CD4-positive, alpha-beta T cell treated with Interleukin-4 for 4 hours (primary cell): ENCODE measurements at places on chromosomes 1 and 21.

DNA sequence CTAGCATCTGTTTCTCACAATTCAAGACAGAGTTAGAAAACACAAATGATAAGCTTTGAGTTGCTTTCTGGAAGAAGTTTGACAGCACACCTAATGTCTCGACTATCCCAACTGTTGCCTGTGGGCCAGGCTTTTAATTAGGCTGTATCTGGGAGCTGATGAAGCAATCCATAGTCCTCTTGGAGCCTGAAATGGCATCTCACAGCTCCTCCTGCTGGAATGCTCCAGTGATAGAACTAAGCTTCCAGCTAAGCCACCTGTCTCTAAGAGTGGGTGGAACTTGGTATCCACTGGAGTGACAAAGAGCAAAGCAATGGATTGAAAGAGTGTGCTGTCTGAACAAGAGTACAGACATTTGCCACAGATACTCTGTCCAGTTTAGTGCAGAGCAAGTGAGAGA, 605.3 kb upstream of the NR5A2 start:
- DNase-seq, result no peak

DNA sequence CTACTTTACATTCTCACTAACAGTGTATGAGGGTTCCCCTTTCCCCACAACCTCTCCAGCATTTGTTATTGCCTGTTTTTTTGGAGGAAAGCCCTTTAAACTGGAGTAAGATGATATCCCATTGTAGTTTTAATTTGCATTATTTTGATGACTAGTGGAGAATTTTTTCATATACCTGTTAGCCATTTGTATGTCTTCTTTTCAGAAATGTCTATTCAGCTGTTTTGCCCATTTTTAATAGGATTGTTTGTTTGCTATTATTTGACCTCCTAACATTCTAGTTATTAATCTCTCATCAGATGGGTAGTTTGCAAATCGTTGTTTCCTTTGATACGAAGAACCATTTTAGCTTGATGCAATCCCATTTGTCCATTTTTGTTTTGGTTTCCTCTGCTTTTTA, 165.0 kb downstream of the GLUL start:
- no peak for DNase-seq

DNA sequence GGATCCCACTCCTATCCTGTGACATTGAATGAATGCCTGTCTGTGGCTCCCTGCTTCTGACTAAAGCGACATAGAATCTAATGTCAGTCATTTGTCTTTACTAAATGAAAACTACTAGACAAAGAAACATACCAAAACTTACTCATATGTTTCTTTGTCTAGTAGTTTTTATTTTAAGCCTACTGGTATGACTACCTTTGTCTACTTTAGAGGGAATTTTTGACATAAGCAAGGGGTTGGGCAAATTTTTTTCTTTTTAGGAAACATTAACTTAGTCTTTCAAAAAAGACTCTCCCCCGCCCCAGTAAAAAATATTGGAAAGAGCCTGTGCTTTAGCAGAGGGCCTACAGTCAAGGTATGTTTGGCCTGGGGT, 4.9 kb downstream of the NEK7 start:
- no peak for DNase-seq

DNA sequence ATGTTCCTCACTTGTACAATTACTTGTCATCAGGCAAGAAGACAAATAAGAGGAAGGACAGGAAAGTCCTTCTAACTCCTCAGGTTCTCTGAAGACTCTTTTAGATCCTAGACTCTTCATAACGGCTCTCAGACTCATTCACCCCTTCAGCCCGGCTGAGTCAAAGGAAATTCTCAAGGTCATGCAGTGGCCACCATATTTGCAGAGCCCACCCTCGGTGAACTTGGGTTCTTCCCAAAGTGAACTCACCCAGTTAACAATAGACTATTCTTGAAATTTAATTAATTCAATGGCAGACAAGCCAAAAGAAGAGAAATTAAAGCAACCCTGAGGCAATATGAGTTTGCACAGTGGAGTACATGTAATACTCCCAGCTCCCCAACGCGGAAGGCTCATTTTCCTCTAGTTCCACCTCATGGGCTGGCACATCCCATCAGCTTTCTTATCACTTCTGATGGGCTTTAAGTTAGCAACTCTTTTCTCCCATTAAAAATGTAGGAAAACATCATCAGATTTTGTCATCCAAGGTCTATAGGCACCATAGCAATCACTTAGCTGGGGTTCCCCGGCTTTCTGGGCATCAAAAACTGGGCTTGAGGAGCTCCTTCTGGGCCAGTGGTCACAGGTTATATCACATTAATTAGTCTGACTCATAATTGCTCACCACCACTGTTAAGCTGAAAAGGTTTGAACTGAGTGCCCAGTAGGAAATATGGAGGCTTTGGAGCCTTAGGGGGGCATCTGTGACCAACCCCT, 27.8 kb upstream of the TIAM1 start:
- no peak for DNase-seq

DNA sequence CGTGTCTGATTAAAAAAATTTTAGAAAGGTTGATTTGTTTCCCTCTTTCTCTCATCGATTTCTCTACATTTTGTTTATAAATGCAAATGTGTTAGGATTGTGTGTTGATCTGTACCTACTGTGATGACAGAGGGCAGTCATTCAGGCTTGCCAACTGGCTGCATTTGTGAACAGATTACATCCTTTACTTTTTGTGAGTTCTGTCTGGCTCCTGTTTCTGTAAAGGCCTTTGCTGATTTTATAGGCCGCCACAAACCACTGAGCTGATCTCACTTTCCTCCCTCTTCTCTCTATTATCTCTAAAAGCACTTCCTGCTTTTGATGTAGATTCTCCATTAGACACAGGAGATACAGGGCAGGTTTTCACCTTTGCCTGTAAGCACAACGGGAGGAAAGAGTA, 106.8 kb downstream of the ESRRG start:
- no peak for DNase-seq

DNA sequence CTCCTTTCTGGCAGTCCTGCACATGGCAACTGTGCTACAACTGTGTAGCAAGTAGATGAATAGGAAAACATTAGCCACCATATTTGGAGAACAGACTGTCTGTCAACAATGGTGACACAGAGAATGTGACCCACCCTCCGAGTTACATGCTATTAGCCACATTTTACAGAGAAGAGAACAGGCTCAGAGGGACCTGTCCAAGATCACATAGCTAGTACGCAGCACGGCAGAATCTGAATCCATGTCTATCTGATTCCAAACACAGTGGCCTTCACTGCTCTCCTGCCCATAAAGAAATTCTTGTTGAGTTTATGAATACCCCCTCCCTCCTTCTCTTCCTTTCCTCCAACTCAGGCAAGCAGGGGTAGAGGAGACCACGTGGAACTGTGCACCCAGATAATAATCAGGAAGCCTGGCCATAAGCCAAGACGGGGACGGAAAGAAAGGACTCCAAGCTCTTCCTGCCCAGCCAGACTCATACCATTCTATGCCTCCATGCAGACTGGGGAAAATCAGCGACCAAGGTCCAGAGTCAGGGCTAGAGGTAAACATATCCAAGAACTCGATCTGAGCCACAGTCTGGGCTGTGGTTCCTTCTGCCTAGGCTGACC, 78.8 kb downstream of the TRABD2B start:
- no peak for DNase-seq

GRCh38 chr1:70169018-70169839, 36.1 kb downstream of the LRRC40 start:
- no peak for DNase-seq

- no peak for DNase-seq
Observed at GRCh38 chr21:14881863-14882499, 182.8 kb downstream of the NRIP1 start.

DNA sequence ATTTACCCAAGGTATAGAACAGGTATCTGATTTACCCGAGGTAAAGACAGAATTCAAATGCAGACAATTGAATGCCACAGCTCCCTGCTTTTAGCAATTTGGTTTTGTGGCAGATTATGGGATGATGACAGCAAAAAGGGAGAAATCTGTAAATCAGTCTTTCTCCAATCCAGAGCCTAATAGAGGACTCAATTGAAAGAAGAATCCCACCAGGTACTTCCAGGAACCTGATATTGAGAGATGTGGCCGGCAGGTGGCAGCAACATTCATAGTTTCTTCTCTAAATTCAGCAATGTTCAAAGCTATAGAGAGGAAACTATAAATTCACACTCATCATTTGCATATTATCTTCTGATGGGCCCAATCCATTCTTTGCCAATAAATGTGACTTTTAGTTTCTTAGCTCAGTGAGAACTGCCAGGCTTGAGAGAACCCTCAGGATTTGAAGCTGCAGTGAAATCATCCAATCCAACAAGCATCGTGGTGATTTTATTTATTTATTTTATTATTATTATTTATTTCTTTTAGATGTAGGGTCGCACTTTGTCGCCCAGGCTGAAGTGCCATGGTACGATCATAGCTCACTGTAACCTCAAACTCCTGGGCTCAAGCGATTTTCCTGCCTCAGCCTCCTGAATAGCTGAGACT, 9.8 kb upstream of the PHACTR4 start:
- peak; percentile 67 for DNase-seq

GRCh38 chr1:224726441-224727182, 110.5 kb downstream of the CNIH3 start:
- DNase-seq, result no peak

DNA sequence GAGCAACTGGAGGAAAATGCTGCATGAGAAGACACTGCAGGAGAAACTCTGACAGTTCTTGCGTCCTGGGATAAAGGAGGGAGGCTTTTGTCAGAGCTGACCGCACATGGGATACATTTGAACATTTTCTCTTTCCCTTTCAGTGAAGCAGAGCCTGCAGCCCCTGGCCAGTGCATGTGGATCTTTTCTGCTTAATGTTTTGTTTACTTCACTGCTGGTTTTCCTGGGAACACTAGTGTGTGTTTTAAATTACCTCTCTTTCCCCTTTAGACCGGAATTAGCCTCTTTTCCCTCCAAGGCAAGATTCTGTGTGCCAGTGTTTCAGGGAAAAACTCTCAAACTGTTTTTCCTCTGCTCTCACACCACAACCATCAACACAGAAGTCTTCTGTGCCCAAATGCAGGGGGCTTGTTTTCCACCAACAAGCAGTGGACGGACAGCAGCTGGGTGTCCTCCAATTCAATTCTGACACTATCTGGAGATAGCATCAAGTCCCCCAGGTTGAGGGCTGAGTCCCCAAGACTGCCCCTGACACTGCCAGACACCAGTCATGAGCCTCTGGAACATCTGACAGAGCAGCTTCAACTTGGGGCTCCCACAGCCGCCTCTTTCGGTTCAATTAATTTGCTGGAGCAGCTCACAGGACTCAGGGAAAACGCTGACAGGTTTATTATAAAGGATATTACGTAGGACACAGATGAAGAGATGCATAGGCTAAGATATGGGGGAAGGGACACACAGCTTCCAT, 136.2 kb downstream of the RHOU start:
- no peak for DNase-seq

- DNase-seq, result no peak
Observed at GRCh38 chr1:3132660-3133059, 63.7 kb downstream of the PRDM16 start.

DNA sequence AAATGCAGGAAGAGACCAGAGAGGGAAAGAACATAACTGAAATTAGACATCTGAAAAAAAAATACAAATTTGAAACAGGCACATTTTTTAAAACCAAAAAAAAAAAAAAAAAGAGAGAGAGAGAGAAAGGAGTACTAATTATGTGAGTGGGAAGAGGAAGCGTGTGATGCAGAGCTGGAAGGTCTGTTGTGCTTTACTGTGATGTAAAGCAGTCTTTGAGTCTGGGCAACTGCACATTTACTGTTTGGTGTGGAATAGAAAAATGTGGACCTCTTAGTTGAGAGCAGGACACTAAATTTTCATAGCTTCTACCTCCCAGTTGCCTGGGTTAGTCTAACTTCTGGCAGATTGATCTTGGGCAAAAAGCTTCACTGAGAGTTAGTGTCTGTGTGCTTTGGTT, 16.5 kb downstream of the LHX9 start:
- no peak for DNase-seq

DNA sequence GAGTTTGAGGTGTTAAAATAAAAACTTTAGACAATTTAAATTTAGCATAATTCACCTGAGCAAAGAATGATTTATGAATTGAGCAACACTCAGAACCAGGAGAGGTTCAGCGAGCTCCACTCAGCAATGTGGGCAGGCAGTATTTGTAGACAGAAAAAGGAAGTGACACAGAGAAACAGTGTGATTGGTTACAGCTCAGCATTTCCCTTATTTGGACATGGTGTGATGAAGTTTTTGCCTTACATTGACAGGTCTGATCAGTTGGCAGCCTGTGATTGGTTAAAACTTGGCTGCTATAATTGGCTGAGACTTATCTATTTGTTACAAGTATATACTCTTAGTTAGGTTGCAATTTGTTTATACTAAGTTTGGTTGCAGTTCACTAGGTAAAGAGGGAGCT, 621.2 kb upstream of the PRMT6 start:
- DNase-seq, result no peak

- DNase-seq, result no peak
Observed at GRCh38 chr1:6686294-6686693, 15.3 kb downstream of the DNAJC11 start.

DNA sequence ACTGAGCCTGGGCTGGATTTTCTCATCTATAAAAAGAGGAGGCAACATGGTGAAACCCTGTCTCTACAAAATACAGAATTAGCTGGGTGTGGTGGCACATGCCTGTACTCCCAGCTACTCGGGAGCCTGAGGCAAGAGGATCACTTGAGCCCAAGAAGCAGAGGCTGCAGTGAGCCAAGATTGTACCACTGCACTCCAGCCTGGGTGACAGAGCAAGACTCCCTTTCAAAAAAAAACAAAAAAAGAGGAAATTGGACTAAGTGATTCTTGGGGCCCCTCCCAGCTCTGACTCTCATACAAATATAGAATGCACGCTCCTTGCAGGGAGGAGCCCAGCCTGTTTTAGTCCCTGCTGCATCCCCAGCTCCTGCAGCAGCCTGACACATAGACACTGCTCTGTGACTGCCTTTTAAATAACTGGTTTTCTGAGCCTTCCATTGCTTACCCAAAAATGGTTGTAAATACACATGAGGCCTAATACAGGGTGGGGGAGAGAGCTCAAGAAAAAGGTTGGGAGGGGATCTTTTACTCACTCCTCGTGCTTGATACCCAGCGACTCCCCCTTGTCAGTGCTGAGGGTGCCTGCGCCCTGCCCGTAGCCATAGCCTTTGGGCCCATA, 17.2 kb downstream of the CSRP1 start:
- DNase-seq, result no peak

DNA sequence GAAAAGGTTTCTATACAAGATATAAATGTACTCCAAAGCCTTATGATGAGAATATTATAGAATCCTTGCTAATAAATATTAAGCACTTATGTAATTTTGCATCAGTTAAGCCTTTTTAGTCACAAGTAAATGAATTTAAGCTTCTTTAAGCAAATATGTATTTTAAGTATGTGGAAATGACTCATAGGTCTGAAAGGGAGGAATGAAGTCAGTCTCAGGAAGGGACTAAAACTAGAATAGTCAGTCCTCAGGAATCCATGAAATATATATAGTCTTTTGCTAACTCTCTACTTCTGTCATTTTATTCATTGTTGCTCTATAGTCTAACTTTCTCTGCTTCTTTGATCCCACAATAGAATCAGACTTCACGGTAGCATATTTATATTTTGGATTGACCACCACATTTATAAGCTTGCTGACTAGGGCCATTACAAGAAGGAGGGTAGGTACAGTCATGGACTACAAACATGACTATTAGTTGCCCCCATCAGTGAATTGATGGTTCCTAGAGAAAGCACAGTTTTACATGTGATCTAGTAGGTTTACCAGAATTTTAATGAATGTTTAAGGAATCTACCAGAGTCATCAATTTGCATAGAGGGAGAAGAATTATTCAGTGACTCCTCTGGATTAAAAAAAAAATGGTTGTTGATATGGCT, 20.2 kb upstream of the RABGGTB start:
- DNase-seq, result no peak

- no peak for DNase-seq
Observed at GRCh38 chr21:14987370-14988170, 77.2 kb downstream of the NRIP1 start.
